Activated CD4-positive, alpha-beta T cell treated with anti-CD3 and anti-CD28 coated beads, Interleukin-2, amount 50 U/mL, for 1 hour (primary cell): ENCODE measurements at places on chromosomes 2 and 18.
A peak's percentile ranks its signal among the peaks of the same experiment; 100 is the strongest.

DNA sequence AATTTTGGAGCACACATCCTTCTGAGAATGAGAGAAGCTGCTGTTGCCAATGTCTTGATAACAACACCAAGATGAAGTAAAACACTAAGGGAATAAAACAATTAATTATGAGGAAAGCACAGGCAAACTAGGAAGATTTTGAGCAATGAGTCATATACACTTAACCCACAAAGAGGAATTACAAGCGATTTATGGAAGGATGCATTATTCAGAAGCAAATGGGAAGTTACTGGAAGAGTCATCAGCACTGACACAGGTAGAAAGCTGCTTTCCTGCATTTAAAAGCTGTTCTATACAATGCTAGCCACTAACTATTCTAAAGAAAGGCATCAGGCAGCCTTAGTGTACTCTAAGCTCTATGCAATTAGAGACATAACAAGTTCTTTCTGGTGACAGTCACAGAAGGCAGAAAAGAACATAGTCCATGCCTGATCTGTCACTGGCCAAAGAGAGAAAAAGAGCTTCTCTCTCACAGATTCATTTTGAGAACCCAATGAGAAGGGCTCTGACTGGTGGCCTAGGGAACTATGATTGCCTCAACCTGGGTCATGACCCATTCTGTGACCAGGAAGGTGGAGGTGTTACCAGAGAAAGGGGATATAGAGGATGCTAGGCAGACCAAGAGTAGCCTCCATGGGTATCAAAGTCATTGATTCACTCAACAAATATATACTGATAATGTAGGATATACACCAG is 45.4 kb downstream of the M1AP start:
- no peak for DNase-seq

DNA sequence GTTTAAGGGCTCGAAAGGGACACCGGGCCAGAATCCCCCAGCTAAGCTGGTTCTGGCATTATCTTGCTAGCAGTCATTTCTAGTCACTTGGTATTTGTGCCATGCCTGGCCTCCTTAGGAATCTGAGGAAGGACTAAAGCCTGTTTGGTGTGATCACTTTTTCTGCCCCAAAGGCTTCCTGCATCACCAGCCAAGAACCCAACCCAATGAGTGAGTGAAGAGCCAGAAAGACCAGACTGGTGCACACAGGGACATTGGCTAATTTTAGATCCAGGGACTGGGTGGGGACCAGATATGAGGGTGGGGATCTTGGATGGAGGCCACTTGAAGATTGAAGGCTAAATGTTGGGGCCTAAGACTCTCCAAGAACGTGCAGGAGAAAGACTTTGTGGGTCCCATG is 411.9 kb upstream of the TNP1 start:
- DNase-seq: no peak

DNA sequence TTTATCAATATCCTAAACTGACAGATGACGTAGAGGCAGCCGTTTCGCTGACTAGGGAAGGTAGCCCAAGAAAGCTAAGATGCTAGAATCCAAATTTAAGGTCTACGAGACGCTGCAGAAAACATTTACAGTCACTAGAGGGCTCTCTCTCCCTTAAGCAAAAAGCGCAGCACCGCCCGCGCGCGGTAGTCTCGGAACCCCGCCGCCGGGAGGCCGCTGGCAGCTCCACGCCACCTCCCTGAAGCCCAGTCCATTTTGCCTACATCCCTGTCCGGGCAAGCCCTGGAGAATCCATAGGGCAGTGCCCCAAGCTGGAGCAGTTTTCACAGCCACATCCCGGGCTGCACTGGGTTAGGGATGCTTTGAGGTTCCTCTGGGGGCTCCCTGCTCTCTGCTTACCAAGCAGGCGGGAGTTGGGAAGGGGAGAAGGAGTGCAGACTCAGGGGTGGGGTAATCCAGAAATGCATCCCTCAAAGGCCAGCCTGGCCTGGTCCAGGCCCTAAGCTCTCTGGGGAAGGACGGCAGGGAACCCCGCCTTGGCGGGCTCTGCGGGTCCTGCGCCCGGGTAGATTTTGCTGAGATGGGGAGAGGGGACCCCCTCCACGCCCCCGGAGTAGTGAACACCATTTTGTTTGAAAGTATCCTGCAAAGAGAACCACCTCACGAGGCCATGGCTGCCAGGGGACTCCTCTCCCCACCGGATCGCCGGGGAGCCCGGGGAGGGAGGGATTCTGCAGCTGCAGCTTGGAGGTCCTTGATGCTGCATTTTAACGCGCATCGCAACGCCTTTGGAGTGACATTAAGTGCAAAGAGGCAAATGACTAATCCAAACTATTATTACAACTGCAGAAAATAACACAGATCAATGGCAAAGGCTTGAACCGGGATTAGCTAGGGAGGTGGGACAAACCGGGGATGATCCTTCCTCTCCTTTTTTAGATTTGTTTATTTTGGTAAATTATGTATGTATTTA is 1.3 kb upstream of the DPYSL5 start:
- DNase-seq: peak; percentile 54

DNA sequence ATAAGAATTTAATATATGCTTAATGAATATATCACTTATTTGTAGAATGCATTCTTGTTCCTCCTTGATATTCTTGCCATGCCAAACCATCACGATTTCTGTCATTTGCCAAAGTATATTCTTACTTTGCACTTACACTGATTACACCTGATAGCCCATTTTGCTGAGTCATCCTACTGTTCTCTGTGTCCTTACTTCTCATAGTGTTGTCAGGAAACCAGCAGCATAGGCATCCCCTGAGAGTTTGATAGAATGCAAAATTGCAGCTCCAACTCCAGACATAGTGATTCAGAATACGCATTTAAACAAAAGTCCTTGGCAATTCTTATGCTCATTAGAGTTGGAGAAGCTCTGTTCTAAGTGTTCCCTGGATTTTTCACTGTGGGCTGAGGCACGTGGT is 687.1 kb downstream of the DPP10 start:
- no peak for DNase-seq

DNA sequence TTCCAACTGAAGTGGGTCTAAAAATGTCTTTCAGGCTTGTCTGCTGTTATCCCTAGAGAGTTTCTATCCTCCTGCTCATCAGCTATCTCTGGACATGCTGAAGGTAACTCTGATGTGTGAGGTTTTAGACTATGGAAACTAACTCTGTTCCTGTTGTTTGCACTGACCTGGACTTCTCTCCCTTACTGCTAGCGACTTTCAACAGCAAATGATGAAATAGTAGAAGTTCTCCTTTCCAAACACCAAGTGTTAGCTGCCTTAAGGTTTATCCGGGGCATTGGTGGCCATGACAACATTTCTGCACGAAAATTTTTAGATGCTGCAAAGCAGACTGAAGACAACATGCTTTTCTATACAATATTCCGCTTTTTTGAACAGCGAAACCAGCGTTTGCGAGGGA is 26.9 kb downstream of the RMC1 start:
- DNase-seq: no peak

DNA sequence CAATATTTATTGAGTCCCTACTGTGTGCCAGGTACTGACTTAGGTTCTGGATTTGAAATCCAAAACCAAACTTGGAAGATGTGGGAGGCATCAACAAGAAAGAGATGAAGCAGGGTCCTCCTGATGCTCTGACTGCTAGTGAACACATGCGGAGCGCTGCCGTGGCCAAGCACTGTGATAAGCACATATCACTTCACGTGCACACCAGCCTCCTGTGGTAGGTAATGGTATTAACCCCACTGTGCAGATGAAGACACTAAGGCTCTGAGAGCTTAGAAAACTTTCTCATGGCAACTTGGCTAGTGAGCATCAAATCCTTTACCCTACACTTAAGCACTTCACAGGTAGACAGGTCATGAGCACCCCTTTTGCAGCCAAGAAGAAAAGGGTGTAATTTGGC is 216.1 kb downstream of the HAUS1 start:
- DNase-seq: no peak

GRCh38 chr18:57904535-57904934 is 101.4 kb upstream of the ATP8B1 start:
- no peak for DNase-seq

- no peak for DNase-seq
These were observed 75.2 kb downstream of the KLHL29 start for GRCh38 chr2:23460228-23460627.

- DNase-seq: no peak
These were observed 34.1 kb upstream of the FAM110C start for GRCh38 chr2:80378-80777.

GRCh38 chr2:69437751-69438154 is 518 bp upstream of the NFU1 start:
- no peak for DNase-seq

DNA sequence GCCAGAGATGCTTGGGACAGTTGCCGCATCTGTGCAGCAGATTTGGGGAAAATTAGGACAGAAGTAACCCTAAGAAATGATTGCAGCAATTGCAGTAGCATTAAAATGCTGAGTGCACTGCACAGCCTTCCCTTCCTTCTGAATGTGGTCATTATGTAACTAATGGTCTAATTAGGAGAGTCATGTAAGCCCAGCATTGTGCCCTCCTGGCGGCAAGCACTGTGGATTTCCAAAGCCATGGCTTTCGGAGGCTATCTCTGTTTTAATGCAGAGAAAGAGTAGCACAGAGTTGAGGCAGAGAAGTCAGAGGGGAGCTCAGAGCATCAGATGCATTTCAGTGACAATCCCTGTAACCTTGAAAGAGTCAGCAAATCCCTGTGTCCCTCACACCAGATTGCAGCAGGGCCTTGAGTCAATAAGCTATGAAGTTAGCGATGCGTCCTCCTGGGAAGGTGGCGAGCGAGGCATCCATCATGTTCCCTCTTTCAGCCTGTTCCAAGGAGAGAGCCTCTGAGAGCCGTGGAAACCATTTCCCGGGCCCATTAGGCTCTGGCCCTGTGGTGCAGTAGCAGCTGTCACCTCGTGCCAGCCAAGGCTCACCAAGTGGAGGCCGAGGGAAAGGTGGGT is 307.2 kb downstream of the FBXO15 start:
- DNase-seq: no peak

DNA sequence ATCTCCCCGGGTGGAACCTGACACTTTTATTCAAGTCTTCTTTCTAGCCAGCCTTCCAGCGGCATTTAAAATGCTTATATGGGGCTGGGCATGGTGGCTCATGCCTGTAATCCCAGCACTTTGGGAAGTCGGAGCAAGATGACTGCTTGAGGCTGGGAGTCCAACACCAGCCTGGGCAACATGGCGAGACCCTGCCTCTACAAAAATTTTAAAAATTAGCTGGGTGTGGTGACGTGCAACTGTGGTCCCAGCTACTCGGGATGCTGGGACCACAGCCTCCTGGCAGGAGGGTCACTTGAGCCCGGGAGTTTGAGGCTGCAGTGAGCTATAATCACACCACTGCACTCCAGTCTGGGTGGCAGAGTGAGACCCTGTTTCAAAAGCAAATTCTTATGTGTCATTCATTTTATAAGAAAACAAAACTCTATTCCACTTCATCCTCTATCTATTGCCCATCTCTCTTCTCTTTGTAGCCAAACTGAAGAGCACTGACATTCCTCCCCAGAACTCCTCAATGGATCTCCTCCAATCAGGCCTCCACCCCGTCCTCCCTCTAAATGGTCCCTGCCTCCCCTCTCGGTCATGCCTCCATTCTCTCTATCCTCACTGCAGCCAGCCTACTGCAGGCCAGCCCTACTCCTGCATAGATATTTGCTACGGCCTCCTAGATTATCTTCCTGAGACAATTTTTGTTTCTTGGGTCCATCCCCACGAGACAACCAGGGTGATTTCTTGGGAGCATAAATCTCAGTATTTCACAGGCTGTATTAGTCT is 18.0 kb upstream of the RHOB start:
- no peak for DNase-seq

DNA sequence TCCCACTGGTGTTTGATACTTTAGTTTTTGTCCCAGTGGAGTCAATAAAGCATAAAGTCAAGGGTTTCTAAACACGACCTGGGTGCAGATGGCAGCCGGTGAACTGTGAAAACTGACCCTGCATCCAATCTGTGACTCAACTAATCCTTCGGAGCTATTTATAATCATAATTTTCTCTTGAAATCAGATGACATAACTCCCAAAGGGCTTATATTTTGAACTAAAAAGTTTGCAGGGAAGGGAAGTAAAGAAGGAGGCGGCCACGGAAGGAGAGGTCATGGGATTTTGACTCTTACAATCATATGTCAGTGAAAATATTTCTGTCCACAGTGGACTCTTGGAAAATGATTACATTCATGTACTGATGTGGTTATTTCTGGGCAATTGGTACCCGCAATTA is 178.5 kb downstream of the PDE1A start:
- DNase-seq: no peak
